ENCODE measurements at places on chromosomes 3 and 15. TPM values are rescaled to one million over a fixed set of nuclear protein-coding genes. Genes with fewer than 3 reads are reported as not detected.

DNA sequence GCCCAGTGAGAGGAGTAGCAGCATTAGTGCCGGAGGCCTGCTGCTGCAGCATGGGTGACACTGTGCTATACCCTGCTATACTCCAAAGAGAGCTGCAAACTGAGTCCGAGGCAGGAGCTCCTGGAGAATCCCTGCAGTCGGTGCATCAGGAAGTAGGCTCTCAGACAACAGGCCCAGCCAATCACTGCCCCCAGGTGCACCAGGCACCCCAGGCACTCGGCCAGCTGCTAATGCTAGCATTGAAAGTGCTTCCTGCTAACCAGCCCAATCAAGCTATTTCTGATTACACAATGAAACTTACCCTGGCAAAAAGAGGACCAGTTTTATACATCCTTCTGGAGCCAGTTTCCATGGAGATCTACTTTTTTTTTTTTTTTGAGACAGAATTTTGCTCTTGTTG lies 45.6 kb upstream of the IREB2 start:
- no peak overlapping the region for H3K4me3 ChIP-seq
- no peaks in the 10 kb centered on the region for H3K4me1 ChIP-seq
- no peaks in the 10 kb centered on the region for H3K27me3 ChIP-seq

DNA sequence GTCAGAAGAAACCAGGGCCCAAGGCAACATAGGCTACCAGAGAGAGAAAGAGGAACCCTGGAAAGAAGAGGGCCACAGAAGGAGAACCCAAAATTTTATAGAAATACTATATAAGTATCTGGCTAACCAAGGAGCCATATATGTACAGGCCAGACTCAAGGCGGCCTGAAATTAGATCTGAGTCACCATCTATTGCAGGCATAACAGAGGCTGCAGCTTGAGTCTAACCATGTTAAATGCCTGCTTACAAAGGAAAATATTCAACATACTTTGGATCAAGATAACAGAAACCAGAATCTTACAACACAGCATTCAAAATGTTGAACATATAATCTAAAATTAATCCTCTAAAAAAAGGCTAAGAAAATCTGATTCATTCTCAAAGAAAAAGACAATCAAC lies 23.1 kb downstream of the IGSF11 start:
- H3K27me3 ChIP-seq, result no peaks in the 10 kb centered on the region
- H3K4me3 ChIP-seq, result no peak overlapping the region
- H3K36me3 ChIP-seq, result no peaks in the 10 kb centered on the region
- H3K4me1 ChIP-seq, result no peaks in the 10 kb centered on the region

GRCh38 chr15:27902680-27903385 lies 196.3 kb downstream of the OCA2 start:
- H3K27me3 ChIP-seq, result no peaks in the 10 kb centered on the region
- DNase-seq, result no peak
- no peaks in the 10 kb centered on the region for H3K36me3 ChIP-seq
- no peak overlapping the region for H3K27ac ChIP-seq

DNA sequence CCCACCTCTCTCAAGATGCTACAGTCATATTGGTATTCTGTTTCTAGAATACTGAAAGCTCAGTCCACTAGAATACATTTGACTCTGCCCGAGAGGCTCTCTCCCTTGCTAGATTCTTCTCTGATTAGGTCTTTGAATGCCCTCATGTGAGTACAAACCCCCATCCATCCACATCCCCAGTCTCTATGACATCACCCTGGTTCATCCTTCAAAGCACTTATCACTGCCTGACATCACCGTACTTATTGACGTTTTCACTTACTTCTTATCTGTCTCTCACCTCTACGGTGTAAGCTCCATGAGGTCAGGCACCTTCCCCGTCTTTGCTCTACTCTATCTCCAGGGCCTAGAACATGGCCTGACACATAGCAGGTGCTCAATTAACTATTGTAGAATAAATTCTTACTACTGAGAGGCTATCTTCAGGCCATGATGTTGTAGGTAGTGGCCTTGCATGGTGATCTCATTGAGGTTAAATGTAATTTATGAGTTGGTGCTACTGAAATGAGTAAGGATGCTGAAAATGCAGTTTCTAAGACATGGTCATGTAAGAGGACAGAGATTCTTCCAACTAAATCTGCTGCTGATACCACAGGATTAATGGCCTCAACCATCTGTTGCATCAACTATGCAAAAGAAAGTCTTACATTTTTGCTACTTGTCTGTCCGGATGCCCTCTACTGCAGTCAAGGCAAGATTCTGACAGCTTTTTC lies 26.8 kb downstream of the EOGT start:
- H3K27ac ChIP-seq, result no peak overlapping the region
- no peaks in the 10 kb centered on the region for H3K4me1 ChIP-seq
- peaks cover 70% of the 10 kb centered on the region for H3K36me3 ChIP-seq
- no peaks in the 10 kb centered on the region for H3K27me3 ChIP-seq

The SCAANT1 gene
- total RNA-seq, result not detected

The MORC1 gene
- total RNA-seq, result not detected

The PLIN1 gene
- 39.3 TPM for total RNA-seq

The IGF1R gene
- 151 TPM for total RNA-seq

Data from ascending aorta (tissue), 2 donors.